ENCODE measurements at places on chromosomes 3 and 15. TPM values are rescaled to one million over a fixed set of nuclear protein-coding genes. Genes with fewer than 3 reads are reported as not detected.

The NAA50 gene
- total RNA-seq = 140 TPM

DNA sequence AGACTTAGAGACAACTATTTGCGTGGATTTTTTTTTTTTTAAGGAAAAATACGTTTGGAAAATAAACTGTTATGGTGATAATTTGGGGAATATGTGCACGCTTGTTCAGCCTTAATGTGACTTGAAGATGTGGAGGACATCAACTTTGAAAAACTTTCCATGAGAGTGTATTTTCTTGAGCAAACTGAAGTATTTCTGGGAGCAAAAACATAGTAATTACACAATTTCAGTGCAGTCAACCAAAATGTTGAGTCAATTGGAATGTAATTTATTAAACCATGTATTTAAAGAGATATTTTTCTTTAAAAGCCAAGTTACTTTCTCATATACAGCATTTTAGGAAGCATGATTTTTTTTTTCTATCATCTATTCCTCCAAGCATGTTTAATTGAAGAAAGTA, 80.3 kb upstream of the FLNB start:
- peak; percentile 57 for DNase-seq

DNA sequence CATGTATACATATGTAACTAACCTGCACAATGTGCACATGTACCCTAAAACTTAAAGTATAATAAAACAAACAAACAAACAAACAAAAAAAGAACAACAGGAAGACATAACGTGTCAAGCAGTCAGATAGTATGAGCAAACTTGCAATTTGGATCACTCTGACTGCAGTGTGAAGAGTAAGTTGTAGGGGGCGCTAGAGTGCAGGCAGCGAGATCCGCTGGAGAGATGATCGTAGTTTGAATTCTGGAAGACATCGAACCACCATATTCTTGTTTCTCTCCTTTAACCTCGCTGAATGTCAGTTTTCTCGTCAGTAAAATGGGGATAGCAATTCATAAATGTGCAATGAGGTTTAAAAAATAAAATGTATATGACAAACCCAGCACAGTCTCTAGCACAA, 165.2 kb upstream of the LMCD1 start:
- no peak for DNase-seq

The CHST2 gene
- 40.2 TPM for total RNA-seq

GRCh38 chr3:131957980-131958379, 76.8 kb downstream of the CPNE4 start:
- no peak for DNase-seq

DNA sequence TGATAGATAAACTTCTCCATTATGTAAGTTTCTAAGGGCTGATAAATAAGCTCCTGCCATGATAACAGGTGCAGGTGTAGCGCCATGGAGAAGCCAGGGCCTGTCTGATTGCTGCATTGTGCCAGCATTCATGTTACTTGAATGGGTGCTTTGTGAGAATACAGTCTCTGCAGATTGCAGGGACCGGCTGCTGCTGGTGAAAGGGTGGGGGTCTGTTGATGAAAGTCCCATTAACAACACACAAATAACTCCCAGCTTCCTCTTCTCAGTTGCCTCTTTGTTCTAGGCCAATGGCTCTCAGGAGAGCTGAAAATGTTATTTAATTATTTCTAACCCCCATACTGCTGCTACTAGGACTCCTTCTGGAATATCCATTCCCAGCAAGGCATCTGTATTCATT, 77.2 kb downstream of the RTP4 start:
- DNase-seq = no peak

- DNase-seq = no peak
These were observed 143.5 kb downstream of the NFKBIZ start for GRCh38 chr3:101992863-101993262.

DNA sequence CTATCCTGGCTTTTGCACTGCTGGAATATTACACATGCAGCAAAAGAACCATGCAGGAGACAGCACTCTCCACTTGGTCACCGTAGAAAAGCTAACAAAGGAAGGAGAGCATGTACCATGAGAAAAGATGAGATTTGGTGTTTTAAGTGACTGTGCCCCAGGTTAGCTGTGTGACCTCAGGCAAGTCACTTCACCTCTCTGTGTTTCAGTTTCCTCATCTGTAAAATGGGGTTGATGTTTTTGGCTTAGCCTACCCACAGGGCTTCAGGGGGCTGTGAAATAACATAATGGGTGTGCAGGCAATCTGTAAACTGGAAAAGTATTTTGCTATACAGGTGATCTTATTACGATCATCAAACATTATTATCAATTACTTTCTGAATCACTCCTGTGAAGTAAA, 69.3 kb upstream of the SLC6A11 start:
- no peak for DNase-seq

The IL17RD gene
- total RNA-seq = 0.86 TPM

DNA sequence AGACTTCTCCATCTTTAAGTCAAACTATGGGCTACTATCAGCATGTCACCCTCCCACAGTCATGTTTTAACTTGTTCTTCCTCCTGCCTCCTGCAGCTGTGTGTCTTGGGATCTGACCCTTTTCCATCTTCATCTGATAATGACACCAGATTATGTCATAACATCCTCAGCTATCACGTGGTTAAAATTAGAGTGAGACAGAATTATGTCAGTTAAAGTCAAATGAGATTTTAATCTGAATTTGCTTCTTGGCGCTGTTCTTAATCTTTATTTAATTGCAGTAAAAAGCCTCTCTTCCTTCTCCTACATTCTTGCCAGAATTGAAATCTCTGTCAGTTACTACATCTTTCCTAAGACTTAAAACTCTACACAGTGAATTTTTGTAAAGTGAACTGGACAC, 107.2 kb downstream of the ARPP21 start:
- no peak for DNase-seq

The PLCB2 gene
- total RNA-seq = 0.64 TPM

The DUOXA2 gene
- not detected for total RNA-seq

GRCh38 chr3:114362815-114363214, 69.0 kb downstream of the TIGIT start:
- DNase-seq = peak; percentile 55

The LRRC49 gene
- 10.3 TPM for total RNA-seq

The GP9 gene
- total RNA-seq = not detected

DNA sequence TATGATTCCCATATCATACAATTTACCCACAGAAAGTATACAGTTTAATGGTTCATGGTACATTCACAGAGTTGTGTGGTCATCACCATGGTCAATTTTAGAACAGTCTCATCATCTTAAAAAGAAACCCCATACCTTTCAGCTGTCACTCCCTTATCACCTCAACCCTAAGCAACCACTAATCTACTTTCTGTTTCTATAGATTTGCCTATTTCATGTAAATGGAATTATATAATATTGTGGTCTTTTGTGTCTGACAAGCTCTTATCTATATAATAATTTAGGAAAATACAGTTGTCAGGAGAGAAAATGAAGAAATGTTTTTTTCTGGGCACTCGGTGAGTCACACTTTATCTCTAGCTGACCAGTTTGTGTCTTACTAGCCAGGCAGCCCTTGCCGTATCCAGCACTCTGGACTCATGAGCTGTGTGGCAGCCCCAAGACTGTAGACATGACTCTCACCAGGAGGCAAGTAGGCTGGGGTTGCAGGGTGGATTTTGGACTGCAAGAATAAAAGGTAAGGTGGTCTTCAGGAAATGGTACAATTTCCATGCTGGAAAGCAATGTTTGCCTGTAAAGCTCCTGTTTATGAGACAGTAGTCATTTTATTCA, 234.6 kb downstream of the THRB start:
- DNase-seq = peak; percentile 56

The ALCAM gene
- 86.3 TPM for total RNA-seq

GRCh38 chr15:27475395-27475794, 504.4 kb downstream of the GABRG3 start:
- DNase-seq = no peak

DNA sequence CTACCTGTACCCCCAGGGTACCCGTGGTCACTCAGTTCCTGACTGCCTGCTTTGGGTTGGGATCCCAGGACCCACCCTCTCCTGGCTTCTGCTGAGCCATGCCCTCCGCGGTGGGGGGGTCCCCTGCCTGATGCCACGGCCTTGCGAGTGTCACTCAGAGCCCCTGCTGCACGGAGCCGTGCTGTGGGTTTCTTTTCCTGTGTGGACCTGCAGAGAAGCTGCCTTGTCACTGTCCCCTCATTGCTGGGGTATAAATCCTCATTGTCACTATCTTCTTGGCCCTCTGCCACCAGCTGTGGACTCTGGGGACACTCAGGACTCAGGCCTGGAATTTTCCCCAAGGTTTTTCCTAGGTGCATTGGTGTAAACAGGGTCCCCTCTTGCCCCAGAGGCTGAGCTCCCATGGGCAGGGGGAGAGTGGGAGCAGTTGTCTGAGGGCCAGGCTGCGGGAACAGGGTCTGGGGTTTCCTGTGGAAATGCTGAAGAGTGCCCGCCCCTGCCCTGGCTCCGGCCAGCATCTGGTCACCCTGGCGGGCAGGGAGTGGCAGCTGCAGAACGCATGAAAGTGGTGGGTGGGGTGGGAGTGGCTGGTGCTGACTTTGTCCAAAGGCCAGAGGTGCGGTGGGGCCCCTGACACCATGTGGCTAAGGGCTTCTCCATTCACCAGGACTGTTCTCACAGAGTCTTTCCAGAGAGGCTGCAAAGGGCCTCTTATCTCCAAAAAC, 191.7 kb downstream of the GOLGA6L6 start:
- DNase-seq = no peak

- DNase-seq = peak; percentile 51
These were observed 182.4 kb downstream of the CBLB start for GRCh38 chr3:105686278-105686897.

- peak; percentile 85 for DNase-seq
These were observed 44.0 kb downstream of the EIF4E3 start for GRCh38 chr3:71681224-71681668.

The TEX9 gene
- total RNA-seq = 2.9 TPM

- peak; percentile 61 for DNase-seq
These were observed 55.0 kb upstream of the CHD2 start for GRCh38 chr15:92845126-92845508.

GRCh38 chr15:60423537-60423936, 25.8 kb upstream of the ANXA2 start:
- DNase-seq = peak; percentile 90
